Renal cortex interstitium (tissue), 15 donors: ENCODE measurements at places on chromosomes 1 and 21.

GRCh38 chr1:206568779-206569352, 43.4 kb downstream of the EIF2D start:
- no peak for DNase-seq

DNA sequence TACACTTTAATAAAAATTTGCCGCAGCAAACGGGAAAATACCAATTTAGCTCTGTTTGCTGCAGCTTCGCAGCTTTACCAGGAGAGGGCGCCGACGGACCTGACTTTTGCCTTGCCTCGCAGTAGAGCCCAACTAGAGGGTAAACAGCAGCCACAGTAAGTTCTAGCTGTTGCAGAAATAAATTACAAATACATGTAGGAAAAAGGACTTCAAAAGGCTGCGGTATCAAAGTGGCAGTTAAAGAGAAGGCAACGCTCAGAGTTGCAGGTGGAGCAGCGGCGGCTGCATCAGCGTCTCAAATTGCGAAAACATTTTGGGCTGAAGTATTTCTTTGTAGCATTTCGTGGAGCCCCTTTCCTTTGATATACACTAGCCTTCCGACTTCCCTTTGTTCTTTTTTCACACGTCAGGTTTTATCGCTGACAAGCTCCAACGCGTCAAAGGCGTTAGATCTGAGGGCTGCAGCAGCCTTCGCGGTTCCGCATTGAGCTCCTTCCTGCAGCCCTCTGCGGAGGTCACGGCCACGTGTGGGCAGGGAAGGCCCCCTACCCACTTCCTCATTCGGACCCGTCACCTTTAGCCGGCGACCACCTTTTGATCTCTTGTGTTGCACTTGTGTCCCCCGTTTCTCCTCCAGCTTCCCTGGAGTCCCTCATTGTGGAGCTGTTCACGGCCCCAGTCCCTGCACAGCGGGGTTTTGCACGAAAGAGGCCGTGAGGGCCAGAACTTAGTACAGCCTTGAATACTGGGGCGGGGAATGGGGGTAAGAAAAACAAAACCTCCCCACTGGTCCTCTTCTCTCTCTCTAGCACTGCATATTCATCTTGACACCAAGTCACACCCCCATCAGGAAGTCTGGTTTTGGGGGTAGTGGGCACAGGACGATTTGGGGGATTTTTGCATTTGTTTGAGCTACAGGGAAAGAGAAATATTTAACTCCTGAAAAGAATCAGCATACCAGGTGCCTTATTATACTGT, 72.8 kb downstream of the S1PR1 start:
- peak; percentile 50 for DNase-seq

DNA sequence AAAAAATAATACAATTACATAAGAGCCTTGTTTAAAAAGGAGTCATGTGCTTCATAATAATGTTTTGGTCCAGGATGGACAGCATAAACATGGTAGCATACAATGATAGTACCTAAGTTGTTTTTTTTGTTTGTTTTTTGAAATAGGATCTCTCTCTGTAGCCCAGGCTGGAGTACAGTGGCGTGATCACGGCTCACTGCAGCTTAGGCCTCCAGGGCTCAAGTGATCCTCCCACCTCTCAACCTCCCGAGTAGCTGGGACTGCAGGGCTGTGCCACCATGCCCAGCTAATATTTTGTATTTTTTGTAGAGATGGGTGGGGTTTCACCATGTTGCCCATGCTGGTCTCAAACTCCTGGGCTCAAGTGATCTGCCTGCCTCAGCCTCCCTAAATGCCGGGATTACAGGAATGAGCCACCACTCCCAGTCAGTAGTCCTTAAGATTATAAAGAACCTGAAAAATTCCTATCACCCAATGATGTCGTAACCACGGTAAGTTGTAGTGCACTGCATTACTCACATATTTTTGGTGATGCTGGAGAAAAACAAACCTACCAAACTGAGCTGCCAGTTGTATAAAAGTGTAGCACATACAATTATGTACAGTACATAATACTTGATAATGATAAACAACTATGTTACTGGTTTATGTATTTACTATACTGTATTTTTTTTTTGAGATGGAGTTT, 22.4 kb upstream of the RCOR3 start:
- no peak for DNase-seq

DNA sequence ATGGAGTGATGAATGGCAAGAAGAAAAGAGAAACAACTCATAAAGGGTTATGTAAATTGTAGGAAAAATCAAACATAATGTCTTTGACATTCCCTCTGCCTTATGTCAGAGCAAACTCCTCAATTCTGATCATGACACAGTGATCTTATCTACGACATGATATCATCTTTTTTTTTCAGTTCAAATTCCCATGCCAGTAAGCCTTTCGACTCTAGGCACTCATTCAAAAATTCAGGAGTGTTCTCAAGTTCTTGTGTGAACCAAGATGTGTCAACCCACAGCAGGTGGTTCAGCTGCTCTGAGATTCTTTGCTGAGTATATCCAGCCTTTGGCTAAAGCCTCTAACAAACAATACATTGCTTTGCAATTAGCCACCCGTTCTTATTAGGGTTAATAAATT, 97.1 kb upstream of the ESRRG start:
- DNase-seq: no peak

- DNase-seq: no peak
Observed at GRCh38 chr1:119254067-119254720, 113.7 kb upstream of the WARS2 start.

GRCh38 chr1:177053648-177054047, 110.9 kb downstream of the ASTN1 start:
- no peak for DNase-seq

DNA sequence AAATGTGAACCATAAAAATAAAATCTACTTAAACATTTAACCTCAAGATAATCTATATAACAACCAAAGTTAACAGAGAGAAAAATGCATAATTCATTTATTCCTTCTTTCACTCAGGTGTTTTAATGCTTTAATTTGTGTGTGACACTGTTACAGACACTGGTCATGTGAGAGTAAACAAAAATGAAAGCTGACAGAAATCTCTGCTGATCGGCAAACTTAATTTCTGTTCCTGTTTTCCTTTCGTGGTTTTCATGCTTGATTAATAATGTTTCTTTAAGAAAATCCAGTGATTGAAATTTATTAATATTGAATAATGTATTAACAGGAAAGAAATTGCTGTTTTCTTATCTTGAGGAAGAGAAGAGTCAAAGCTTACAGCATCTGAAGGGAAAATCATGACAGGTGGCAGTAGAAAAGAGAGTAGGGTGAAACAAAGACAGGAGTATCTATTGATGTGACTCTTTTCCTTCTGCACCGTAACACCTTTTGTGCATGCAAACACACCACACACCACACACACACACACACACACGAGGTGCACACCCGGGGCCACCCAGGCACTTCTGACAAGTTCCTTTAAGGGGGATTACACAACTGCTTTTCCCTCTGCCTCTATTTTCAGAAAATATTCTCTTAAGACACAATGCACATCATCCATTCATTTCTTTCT, 1.6 kb downstream of the OR2AK2 start:
- no peak for DNase-seq

DNA sequence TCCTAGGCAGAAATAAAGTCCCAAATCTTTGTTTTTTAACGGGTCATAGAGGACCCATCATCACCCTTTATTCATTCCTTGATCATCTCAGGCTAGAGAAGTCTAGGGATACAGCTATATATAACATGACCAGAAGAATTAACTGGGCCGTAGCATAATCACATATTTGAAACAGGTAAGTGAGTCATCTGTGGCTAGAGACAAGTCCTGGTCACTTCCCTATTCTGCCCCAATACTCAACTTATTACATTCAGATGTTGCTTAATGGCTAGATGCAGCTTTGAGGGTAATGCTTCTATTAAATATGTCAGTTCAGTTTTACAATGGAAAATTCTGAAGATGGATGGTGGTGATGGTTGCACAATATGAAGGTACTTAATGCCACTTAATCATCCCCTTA, 47.0 kb downstream of the EXO1 start:
- no peak for DNase-seq

DNA sequence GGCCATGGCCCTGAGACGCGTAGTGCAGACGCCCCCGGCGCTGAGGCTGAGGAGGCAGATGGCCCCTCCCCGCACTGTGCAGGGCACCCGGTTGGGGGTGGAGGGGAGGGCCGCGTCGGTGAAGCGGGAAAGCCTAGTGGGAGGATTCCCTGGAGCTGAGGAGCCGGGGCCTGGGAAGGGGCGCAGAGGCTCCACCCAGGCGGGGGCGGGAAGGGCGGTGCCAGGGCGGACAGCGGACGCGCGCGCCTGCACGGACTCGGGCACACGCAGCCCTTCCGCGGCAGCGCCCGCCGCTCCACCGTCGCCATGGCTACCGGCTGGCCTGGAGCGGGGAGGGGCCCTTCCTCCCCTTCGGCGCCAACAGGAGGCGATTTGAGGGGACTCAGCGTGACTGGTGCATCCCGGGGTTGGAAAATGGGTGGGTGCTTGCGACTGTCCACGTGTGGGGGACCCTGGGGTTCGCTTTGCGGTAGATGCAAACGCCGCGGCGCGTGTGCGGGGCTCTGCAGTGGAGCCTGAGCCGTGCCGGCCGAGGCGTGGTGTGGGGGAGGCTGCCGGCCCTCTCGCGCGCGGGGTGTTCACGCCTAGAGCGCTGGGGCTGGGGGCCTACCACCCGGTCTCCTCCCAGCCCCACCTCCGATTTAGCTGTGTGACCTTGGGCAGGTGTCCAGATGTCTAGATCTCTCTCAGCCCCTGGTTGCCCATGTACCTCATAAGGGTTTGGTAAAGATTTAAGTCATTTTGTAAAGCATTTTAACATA, 35.1 kb downstream of the PTPRF start:
- peak; percentile 71 for DNase-seq

GRCh38 chr1:167000546-167000945, 11.5 kb downstream of the MAEL start:
- no peak for DNase-seq

GRCh38 chr1:9764550-9764949, 59.2 kb downstream of the CLSTN1 start:
- DNase-seq: no peak

DNA sequence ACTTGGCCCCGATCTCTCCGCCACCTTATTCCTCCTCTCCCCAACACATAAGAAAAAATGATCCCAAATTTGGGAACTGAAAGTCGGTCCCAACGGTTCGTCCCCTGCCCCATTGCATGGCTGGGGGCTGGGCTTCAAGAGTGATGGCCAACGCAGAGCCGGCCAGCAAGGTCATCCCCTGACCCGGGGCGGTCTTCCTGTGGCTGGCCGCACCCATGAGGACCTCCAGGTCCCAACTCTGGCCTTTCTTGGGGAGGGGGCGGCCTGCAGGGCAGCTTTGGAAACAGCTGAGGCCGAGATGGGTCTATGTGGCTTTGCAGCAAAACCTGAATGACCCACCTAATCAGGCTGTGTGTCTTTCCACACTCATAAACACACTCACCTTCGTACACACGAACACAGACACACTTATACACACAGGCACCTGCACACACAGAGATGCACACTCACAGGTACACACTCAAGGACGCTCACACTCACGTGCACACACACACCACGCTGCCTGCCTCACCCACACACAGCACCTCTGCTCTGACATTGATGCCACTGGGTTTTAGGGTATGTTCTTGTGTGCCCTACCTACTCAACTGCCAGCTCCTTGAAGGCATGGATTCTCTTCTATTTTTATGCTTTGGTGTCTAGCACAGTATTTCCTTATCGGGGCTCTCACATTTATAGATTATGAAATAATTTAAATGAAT, 562 bp downstream of the DYNLT5 start:
- DNase-seq: no peak

GRCh38 chr1:37905727-37906126, 41.1 kb downstream of the INPP5B start:
- no peak for DNase-seq

GRCh38 chr1:54623216-54624007, at the start of gene FAM151A:
Gene FAM151A, minus strand, starts transcription at chr1:54623525. Its CDS starts 130 bp downstream, at chr1:54623395.
- no peak for DNase-seq

DNA sequence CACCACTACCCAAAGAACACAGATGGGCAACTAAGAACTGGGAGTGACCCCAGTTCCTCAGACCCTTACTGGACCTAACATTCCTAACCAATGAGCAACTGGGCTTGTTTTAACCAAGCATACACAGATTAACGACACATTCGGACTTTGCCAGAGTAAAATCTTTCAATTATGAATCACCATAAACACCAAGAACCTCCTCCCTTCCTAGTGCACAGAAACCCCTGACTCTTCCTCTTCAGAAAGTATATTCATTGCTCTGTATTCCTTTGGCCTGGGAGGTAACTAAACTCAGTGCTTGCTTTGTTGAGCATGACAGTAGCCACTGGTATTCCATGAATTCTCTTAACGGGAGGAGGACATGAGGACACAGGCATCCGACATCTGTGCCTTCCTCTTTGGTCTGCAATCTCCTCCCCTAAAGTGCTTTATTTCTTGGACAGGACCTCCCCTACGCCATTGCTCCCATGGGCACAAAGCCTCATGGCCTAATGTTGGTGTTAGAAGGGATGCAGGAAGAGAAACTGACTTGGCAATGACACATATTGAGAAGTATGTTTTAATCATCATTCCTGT, 42.7 kb downstream of the SEC16B start:
- no peak for DNase-seq

DNA sequence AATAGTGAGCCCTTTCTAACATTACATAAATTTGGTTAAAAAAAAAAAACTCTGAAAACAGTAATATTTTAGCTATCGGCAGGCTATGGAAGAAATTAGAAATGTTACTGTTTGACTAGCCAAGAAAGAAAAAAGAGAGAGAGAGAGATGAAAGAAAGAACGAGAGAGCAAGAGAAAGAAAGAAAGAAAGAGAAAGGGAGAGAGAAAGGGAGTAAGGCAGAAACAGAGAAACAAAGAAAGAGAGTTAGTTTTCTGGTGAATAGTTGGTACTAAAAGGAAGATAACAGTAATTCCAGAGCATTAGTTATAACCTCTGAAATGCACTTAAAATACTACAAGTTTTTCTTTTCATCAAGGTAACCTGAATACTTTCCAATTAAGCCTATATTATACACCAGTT, 160.3 kb upstream of the HP1BP3 start:
- DNase-seq: no peak

- DNase-seq: no peak
Observed at GRCh38 chr1:222416001-222416791, 131.7 kb downstream of the HHIPL2 start.

- no peak for DNase-seq
Observed at GRCh38 chr1:194654956-194655355, 1468.5 kb upstream of the B3GALT2 start.

GRCh38 chr1:93447481-93448291, at the start of gene FNBP1L:
Gene FNBP1L, plus strand, starts transcription at chr1:93448118. Its CDS starts 164 bp downstream, at chr1:93448282.
- DNase-seq: peak; percentile 68

DNA sequence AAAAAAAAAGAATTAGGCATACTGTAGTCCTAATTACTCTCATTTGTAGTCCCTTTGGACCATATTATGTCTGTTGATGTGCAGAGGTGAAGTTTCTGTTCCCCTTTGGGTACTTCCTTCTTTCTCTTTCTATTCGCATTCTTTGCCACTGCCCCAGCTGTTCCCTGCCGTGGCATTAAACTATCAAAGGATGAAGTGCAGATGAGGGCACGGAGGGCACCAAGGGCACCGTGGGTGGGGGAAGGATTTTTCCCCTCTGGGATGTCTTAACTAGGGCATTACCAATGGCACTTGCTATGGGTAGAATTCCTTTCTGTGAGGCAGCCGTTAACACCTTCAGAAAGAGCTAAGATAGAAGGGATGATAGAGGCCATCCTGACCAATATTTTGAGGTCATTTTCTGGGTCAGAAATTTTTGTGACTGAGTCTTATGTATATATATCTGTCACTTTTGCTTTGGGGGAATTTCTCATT, 4.9 kb upstream of the MAPKAPK2 start:
- no peak for DNase-seq
